ENCODE measurements at places on chromosomes 2 and 18.

- DNase-seq: no peak
These were observed 35.3 kb downstream of the FRZB start for GRCh38 chr2:182831101-182831500.

DNA sequence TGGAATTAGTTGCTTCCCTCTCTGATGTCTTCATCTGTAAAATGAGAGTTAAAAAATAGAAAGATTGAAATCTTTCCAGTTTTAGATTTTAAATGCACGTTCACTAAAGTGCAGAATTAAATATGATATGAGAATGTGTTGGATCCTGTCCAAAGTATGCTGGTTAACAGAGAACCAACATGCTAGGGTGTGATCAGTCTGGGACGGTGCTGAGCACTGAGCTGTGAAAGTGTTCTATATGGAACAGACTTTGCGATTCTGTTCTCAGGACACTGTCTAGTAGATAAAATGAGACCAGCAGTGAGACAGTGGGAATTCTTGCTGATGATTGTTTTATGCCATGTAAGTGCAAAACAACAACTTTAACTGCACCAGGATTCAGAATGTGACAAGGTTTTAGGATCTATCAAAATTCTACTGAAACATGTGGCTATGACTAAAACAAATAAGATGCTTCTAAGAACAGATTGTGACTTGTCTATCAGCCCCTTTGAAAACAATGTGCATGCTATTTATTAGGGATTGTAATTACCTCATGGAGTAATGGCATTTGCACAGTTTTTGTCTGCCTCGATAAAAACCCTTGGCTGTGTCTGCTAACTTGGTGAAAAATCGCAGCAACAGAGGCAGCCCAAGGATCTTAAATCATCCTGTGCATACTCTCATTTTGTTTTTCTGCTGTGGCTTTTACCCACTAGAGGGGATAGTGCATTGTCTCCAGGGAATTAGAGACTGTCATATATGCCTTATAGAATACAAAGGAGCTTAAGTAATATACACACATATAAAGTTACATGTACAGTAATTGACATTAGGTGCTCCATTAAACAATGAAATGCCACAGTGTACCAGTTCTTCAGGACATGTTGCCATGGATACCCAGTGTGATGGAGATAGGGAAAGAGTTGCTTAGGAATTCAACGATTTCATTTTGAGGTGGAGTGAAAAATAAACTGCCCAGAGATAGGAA is 55.1 kb downstream of the MAP3K20 start:
- no peak for DNase-seq

GRCh38 chr2:188204824-188205223 is 86.8 kb upstream of the GULP1 start:
- DNase-seq: no peak

- DNase-seq: no peak
These were observed 541.5 kb downstream of the CNTNAP5 start for GRCh38 chr2:124566518-124566970.

GRCh38 chr18:72063001-72063400 is 481.1 kb downstream of the CBLN2 start:
- no peak for DNase-seq

DNA sequence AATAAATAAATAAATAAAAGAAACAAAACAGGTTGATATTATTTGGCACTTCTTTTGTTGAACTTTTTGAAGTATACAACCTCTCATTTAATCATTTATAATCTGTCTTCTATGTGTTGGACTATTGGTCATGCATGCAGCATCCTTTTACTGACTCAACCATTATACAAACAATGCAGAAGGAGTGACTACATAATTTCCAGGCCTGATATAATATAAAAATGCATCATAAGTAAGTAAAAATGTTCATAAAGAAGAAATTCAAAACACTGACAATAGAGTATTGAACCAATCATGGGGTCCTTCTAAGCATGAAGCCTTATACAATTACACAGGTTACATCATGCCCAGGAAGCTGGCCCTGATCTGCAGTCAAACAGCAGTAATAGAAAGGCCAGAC is 141.5 kb upstream of the FN1 start:
- no peak for DNase-seq

Data from stimulated activated CD8-positive, alpha-beta memory T cell treated with anti-CD3 and anti-CD28 coated beads, Interleukin-4, amount 100 ng/mL, for 1 hour (primary cell).